ENCODE measurements at places on chromosomes 7 and 10.

- no peak for DNase-seq
Observed at GRCh38 chr10:110843031-110843430, 28.7 kb upstream of the PDCD4 start.

DNA sequence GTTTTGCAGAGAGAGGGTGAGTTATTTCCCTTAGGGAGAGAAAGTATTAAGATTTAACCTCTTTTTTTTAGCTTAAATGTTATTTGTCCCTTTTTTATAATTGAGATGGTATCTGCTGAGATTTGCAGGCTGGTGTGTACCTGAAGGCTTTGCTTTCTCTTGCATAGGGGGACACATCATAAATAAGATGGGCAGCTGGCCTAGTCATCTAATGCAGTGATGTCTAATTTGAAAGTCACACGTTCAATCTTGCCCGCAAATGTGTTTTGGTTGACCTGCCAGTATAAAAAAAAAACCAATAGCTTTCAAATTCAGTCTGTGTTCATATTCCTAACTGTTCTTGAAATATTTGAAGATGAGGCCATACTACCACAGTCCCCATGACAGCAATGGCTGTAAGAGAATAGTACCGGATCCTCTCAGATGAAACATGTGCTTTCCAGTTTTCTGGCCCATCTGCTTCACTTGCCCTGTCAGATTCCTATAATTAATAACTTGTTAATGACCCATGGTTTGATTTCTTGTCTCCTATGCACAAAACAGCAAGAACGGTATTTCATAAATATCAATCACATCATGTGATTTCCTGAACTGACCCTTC, 914.2 kb downstream of the IPMK start:
- DNase-seq, result no peak

- no peak for DNase-seq
Observed at GRCh38 chr10:13439313-13440184, 89.3 kb downstream of the BEND7 start.

GRCh38 chr10:84907461-84908009, 579.1 kb downstream of the CCSER2 start:
- DNase-seq, result no peak

- DNase-seq, result no peak
Observed at GRCh38 chr7:7416031-7416858, 119.4 kb downstream of the COL28A1 start.

DNA sequence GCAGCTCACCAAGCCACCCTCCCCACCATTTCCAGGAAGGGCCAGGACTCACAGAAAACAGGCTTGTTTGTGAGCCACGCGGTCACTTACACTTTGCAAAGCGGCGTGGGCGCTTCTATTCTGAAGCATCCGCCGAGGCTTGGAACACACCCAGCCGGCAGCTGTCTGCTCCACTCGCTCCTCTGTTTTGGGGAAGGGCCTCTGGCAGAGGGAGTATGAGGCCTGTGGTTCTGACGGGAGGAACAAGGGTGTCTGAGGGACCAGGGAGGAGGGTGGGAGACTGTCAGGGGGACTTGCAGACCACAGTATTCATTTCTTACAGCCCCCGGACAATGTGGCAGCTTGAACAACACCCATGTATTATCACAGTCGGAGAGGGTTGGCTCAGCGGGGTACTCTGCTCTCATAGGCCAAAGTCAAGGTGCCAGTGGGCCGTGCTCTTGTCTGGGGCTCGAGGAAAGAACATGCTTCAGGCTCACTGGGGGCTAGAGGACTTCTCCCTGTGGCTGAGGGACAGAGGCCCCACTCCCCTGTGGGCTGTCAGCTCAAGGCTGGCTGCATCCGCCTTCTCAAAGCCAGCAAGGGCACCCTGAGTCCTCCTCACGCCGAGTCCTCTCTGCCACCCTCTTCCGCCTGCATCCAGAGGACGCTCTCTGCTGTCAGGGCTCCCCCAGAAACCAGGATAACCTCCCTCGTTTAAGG, 60.4 kb upstream of the FAM20C start:
- DNase-seq, result no peak

DNA sequence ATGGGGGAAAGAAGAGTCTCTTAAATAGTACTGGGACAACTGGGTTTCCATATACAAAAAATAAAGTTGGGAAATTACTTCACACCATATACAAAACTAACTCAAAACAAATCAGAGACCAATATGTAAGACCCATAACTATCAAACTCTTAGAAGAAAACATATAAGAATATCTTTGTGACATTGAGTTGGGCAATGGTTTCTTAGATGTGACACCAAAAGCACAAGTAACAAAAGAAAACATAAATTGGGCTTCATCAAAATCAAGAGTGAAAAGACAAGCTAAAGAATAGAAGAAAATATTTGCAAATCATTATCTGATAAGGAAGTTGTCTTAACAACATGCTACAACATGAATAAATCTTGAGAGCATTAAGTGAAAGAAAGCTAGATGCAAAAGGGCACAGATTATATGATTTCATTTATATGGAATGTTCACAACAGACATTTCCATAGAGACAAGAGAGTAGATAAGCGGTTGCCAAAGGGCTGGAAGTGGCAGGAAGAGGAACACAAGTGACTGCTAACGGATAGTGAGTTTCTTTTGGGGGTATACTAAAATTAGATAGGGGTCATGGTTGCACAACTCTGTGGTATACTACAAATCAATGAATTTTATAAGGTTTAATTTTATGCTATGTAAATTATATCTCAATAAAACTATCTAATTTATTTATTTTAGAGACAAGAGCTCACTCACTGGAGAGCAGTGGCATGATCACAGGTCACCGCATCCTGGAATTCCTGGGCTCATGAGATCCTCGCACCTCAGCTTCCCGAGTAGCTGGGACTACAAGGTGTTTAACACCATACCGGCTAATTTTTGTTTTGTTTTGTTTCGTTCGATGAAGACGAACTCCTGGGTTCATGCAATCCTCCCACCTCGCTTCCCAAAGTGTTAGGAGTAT, 35.4 kb downstream of the JMJD1C start:
- no peak for DNase-seq

DNA sequence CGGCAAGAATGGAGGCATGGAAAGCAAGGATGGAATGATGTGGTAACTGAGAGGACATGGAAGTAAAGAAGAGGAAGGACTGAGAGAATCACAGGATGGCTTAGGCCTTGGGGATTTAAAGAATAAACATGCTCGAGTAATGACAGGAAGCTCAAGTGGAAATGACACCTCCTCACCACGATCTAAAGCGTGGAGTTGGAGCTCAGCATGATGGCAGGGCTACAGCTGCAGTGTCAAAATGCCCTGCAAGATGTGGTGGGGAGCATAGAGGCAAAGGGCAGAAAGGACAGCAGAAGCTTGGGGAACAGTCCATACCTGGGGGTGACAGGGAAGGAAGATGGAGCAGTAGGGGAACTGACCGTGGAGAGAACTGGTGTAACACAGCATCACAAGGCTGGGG, 229.5 kb upstream of the PLXNA4 start:
- DNase-seq, result no peak

DNA sequence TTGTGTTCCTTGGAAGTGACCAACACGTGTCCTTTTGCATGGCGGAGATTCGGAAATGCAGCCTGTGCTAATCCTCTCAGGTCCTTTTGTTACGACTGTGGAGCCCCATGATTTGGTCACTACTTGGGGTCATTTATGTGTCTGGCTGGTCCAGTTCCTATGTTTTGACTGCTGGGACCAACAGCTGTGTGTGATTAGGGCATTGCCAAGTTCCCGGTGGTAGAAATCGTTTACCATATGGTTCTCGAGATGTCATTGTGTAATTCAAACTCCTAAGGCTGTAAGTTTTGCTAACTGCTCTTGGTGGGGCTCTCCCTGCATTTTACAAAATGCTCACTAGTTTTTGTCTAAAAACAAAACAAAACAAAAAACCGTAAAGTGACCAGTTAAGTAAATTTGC, 62.0 kb downstream of the CCNY start:
- no peak for DNase-seq

DNA sequence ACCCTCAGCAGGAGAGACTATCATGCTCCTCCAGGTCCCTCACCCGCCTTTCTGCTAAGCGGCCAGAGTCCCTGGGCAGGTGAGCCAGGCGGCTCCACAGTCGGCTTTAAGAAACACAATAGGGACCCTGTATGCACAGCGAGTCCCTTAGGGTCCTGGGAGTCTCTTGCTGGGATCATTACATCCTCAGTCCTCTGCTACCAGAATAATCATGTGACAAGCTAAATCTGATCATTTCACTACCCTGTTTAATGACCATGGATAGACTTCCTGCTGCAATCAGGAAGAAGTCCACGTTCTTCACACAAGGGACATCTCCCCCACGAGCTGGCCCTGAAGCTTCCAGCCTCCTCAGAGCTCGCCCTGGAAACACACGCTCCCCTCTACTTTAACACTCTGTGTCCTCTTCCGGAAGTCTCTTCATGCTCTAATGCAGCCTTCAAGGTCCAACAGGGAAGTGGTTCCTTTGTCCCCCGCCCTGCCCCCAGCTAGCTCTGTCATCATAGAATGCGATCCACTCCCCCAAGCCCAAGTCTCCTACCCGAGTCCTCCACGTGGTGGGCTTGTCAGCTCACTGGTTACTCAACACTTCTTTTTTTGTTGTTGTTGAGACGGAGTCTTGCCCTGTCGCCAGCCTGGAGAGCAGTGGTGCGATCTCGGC, 101.5 kb downstream of the RNF216 start:
- no peak for DNase-seq

DNA sequence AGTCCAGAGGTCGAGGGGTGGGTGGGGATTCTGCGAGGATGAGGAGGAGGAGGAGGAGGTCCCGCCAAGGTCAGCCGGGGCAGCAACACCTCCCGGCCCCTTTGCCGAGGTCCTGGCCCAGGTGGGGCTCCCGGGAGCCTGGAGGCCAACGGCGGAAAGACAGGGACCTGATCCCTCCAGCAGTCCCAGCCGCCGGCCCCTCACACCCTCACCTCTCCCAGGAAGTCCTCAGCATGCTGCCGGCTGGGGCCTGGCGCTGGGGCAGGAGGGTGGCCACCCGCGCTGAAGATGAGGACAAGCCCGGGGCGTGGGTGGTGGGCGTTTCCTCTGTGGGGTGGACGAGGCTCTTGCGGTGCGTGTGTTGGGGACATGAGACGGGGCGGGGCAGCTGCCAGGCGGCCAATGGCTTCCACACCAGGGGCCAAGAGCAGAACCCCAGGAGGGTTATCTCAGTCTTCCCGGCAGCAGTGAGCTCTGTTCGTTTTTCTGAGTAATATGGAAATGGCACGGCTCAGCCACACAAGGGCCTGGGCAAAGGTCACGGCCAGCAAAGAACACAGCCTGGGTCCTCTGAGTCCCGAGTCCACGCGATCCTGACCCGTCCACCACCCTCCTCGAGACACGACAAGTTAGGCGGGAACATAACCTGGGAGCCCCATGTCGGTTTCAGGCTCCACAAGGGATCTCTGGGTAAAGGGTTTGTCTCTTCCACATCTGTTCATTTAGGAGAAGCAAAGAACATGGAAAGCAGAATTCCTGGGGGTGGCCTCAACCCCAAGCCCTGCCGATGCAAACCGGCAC, 82.9 kb upstream of the PDGFA start:
- no peak for DNase-seq

GRCh38 chr10:77380723-77381122, 256.9 kb downstream of the KCNMA1 start:
- DNase-seq, result no peak

- DNase-seq, result no peak
Observed at GRCh38 chr10:117689566-117689965, 147.0 kb downstream of the EMX2 start.

DNA sequence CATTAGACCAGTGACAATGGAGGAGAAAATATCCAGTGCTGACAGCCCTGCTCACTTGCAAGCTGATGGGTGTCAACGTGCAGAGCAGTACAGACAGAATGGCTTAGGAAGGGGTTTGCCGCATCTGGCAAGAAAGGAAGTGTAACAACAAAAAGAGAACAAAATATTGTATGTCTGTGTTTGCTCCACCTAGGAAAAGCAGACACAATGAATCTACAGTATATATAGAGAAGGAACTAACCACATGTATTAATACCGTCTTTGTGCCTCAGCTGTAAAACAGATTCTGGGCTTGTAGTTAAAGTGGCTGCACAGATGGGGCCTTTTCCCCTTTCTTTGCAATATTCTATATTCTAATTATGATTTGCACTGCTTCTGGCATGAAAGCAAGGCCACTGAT, 281.1 kb upstream of the MEOX2 start:
- no peak for DNase-seq

- no peak for DNase-seq
Observed at GRCh38 chr7:83850125-83850524, 201.2 kb upstream of the SEMA3E start.

GRCh38 chr7:79227044-79227443, 226.4 kb downstream of the MAGI2 start:
- peak; percentile 43 for DNase-seq

DNA sequence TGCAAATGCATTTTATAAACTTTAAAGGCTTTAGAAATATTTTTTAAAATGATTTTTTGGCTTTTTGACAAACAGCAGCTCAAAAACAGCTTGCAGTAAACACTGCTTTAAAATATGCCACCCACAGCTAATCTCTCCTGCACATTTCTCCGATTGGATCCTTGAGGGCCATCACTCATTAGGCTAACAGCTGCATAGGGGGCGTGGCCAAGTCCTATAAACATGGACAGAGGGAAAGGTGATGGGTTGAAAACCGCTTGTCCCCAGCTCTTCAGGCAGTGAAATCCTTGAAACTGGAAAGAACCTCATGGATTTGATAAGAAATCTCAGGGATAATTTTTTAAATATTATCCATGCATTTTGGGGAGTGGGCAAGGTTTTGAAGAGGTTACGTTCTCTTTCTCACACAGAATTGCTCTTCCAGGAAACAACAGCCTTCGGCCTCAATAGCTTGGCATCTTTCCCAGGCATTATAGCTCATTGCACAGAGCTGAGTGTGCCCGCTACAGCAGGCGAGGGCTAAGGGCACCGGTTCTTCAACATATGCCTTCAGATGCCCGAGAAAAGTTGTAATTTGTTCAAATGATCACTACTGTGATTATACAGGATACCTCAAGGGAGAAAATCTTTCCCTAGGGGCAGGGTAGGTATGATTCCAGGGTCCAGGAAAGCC, 1.7 kb downstream of the PLEKHS1 start:
- peak; percentile 6 for DNase-seq
